ENCODE measurements at places on chromosomes 13 and 19.

GRCh38 chr13:45406421-45406820 lies 11.8 kb downstream of the SLC25A30 start:
- DNase-seq = no peak

GRCh38 chr19:5417495-5418436 lies 37.5 kb upstream of the ZNRF4 start:
- no peak for DNase-seq

DNA sequence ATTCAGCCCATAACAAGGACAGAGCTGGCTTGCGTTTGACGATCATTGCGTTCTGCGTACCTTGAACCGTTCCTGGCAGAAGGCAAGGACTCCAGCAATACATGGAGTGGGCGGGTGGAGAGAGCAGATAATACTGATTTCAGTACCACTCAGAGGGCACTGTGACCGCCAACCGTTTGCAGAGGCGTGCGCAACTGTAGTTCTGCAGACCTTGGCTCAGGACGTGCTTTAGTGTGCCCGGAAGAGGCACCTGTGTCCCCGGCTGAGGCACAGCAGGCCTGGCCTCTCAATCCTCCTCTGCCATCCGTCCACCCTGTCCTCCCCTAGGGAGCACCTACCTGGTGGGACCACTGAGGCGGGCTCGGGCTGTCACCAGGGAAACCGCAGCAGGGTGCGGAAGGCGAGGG lies 117.6 kb upstream of the USP29 start:
- no peak for DNase-seq

GRCh38 chr19:5554828-5555227 lies 12.9 kb downstream of the TINCR start:
- no peak for DNase-seq

GRCh38 chr19:8705742-8706141 lies 7.1 kb upstream of the ACTL9 start:
- DNase-seq = no peak

- no peak for DNase-seq
These were observed 1.8 kb upstream of the NOVA2 start for GRCh38 chr19:45975306-45976070.

- no peak for DNase-seq
These were observed 6.2 kb upstream of the USP12 start for GRCh38 chr13:27177852-27178251.

DNA sequence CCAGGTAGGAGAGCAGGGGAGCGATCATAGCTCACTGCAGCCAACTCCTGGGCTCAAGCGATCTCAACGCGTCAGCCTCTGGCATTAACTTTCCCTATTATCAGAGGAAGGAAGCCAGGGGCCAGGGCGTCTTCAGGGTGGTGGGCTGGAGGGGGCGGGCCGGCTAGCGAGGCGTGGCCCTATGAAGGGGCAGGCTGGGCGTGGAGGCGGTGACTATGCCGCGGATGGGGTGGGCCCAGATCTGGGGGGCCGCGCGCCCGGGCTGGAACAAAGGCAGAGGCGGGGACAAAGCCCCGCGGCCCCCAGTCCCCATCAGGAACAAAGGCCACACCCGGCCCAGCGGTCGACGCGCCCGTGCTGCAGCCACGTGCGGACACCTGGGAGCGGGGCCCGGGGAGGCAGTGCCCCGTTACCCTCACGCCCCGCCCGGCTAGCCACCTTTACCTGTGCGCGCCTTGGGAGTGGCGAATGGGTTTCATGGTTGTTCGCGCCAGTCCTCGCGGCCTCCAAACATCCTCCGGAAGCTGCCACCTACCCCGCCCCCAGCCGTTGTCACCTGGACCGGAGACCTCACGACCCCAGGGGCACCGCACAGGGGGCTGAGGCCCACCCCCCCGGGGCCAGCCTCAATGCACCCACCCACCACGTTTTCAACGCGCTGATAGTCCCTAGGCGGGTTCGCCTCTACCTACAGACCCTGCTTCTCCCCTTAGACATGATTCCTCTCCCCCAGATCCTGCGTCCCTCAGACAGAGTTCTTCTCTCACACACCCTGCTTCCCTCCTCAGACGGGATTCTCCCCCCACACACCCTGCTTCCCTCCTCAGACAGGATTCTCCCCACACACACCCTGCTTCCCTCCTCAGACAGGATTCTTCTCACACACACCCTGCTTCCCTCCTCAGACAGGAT lies 5.4 kb upstream of the TRIM28 start:
- no peak for DNase-seq

- DNase-seq = no peak
These were observed 19.6 kb upstream of the SLC15A1 start for GRCh38 chr13:98771838-98772611.

- no peak for DNase-seq
These were observed 8.9 kb upstream of the FARP1 start for GRCh38 chr13:98133946-98134345.

DNA sequence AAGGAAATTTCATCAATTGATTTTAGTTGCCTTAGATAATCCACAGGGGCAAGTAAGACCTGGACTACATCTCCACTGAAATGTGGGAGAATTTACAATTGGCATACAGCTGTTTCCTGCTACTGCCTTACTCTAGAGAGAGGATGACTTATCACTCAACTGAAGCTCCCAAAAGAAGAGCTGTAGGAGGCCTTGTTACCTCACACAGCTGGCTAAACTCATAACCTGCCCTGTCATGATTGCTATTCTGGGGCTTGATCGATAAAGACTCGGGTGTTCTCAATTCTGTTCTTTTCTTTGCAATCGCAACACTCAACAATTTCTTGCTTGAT lies 1396.4 kb downstream of the EFNB2 start:
- DNase-seq = no peak

GRCh38 chr13:28248080-28248479 lies 109.7 kb downstream of the PAN3 start:
- DNase-seq = no peak

GRCh38 chr19:35722461-35722860 lies 4.7 kb downstream of the KMT2B start:
- DNase-seq = no peak

GRCh38 chr13:110758195-110758805 lies 44.8 kb downstream of the ING1 start:
- DNase-seq = no peak

DNA sequence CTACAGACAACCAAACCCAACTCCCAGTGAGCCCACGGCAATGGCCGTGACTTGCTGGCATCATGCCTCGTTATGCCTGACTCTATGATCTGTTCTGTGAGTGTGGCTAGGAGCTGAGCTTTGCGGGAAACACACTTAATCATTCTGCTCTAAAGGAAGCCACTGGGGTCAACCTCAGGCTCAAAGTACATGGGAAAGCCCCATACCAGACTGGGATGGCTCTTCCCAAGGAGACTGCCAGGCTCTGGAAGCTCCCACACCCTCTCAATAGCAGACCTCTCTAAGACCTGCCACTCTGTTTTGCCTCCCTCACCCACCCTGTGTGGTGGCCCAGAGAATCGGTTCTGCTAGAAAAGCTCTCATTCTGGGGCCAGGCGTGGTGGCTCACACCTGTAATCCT lies 2.2 kb downstream of the PEPD start:
- DNase-seq = no peak

DNA sequence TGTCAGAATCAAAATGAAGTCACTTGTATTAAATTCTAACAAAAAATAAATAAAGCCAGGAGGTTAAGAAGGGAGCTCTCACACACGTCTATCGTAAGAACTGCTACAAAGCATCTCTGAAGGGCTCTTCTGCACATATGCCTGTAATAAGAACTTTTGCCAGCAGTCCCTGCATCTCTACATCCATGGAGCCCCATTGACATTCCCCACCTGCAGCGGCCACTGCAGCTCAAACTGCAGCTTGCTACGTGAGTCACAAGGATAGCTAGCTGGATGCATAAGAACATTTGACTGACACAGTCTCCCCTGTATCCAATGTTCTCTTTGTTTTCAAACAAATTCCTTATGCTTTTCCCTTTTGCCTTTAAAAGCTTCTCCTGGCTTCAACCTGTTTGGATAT lies 68.3 kb downstream of the DNAJC3 start:
- no peak for DNase-seq

DNA sequence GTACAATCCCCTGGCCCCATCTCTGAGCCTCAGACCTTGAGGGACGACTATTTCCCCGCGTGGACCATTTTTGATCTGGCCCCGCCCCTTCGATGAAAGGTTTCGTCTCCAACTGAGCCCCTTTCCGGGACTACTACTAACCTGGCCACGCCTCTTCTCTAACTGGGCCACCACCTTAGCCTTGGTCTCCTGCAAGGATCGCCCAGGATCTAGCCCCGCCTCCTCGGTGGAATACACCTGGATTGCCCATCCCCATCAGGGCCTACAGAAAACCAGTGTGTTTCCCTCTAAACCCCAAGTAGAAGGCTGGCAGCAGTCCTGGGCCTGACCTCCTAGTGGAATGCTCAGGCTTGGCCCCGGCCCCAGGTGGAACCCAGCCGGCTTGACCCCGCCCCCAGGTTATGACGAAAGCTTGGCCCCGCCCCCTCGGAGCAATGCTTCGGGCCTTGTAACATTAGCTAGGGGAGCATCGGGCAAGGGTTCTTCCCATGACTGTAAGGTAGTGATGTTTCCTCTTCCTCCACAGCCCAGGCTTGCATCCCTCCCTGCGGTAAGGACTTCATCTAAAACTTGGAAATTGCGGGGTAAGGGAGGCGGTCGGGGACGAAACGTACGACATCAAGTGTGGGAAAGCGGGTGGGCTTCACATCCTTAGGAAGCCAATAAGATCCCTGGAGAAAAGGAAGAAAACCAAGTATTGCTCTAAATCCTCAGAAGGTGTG lies 9.1 kb downstream of the SPACA6 start:
- DNase-seq = no peak

DNA sequence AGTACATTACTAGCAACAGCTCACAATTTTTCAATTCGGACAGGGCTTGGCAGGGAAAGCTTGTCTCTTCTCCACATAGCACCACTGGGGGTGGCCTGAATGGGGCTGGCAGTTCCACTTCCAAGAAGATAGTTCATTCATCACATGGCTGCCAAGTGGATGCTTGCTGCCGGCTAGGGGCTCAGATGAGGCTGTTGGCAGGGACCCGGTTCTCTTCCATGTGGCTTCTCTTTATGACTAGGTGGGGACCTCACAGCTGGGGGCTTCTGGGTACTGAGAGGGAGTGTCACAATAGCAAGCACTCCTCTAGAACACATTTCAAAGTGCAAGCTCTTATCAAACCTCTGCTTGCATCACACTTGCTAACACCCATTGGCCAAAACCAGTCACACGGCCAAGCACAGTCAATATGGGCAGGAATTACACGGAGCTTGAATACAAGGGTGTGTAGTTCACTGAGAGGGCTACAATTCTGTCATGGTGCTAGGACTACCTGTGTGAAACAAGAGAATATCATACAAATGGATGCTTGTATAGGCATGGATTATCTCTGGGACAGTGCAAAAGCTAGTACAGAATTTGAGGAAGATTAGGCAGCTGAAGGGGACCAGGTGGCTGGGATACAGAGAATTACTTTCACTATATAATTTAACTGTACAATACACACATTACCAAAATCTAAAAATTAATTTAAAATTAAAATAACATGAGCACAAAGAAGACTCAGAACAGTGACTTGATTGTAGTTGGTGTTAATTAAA lies 32.3 kb downstream of the ATP7B start:
- DNase-seq = no peak

DNA sequence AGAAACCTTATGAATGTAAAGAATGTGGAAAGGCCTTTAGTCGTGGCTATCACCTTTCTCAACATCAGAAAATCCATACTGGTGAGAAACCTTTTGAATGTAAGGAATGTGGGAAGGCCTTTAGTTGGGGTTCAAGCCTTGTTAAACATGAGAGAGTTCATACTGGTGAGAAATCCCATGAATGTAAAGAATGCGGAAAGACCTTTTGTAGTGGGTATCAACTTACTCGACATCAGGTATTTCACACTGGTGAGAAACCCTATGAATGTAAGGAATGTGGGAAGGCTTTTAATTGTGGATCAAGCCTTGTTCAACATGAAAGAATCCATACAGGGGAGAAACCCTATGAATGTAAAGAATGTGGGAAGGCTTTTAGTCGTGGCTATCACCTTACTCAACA lies 20.8 kb downstream of the ZNF283 start:
- no peak for DNase-seq

DNA sequence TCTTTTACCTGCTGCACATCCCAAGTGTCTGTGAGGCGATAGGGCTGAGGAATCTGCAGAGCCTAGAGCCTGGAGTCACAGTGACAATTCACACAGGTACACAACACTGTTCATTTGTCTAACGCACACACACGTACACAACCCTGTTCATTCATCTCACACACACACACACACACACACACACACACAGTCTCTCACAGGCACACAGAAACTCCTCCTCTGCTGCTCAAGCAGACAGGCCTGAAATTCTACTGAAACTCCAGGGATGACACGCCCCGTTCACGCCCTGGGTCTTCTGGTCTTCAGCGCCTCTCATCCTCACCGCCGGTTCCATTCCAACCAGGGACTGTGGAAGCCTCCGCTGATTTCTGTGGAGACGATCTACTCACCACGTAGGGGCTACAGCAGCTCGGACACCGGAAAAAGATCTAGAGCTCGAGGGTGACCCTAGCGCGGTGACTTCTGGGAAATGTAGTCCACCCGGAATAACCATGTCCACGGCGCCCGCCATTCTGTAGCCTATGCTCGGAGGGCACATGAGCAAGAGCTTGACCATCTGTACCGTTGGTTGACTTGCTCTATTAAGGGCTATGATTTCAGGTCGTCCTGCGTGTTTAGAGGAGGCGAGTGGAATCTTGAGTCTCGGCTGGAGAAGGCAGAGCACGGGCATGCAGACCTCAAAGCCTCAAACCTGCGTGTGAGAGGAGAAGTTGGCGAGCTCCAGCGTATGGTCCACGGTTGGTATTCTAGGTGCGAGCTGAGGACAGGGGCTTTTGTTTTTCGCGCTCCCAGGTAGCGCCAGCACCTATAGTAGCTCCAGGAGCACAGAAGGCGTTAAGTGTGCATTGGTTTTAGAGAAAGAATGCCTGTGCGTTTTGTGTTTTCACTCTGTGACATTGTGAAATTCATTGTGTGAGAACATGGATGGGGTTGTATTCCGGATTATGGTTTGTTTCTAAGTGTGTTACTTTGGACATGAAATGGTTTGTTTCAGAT lies 33.4 kb downstream of the ZNF45 start:
- no peak for DNase-seq

DNA sequence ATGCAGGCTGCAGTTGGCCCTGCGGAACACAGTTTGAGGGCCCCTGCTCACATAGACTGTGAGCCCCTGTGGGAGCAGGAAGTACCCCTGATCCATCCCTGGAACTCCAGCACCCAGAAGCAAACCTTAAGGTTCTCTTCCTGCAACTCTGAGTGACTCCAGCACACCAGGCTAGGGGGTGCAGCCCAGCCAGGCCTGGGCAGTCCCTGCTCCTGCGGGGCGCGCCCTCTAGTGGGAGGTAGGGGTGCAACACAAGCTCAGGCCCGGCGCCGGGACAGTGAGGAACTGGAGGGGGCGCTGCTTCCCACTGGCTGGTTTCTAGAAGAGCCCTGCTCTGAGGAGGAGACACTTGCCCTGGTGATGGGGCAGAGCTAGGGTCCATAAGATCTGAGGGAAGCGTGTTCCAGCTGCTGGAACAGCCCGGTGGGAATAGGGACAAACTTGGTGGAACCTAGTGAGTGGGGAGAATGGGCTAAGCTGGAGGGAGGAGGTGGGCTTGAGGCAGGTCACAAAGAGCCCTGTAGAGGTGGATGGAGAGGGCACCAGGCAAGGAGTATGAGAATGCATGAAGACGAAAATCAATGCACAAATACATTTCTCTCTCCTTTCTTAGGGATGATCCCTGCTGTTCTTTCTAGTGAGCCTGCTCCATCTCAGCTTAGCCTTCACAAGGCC lies 5.0 kb downstream of the ZSCAN5A start:
- DNase-seq = no peak

All from DMS 273 treated with DMSO at 0.1 percent for 48 hours (cell line).